ENCODE measurements at places on chromosomes 5 and 9.

DNA sequence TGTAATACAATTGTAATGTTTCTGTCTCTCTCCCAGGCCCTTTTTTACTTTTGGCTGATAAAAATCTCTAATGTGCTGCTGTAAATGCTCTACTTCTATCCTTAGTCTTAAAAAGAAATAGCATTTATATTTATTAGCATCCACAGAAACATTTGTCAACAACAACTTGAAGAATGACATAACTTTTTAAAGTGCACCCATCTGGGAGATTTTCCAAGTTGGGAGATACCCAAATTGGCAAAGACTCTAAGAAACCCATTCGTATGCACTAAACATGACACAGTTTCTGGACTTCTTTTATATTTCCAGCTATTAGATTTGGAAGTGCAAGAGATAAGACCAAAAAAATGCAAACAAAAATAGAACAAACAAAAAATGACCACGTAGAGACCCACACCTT is 2287.4 kb upstream of the WWC1 start:
- DNase-seq: no peak

DNA sequence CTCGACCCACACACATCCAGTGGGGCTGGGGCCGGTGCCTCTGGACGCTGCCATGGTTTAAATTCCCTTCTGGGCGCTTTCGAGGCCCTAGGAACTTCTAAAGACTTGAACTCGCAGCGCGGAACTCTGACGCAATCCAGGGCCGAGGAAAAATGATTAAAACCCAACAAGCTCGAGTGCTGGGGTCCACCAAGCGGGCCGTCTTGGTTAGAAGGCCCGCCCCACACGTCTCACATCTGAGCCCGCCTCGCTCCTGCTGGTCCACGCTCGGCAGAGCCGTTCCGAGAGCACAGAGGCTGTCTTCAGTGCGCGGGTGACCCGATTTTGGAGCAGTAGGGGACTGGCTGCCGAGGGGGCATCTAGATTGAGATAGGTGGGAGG is 1.5 kb downstream of the CRHBP start:
- no peak for DNase-seq

- no peak for DNase-seq
Measured at GRCh38 chr5:143188692-143189091, 214.8 kb downstream of the NR3C1 start.

DNA sequence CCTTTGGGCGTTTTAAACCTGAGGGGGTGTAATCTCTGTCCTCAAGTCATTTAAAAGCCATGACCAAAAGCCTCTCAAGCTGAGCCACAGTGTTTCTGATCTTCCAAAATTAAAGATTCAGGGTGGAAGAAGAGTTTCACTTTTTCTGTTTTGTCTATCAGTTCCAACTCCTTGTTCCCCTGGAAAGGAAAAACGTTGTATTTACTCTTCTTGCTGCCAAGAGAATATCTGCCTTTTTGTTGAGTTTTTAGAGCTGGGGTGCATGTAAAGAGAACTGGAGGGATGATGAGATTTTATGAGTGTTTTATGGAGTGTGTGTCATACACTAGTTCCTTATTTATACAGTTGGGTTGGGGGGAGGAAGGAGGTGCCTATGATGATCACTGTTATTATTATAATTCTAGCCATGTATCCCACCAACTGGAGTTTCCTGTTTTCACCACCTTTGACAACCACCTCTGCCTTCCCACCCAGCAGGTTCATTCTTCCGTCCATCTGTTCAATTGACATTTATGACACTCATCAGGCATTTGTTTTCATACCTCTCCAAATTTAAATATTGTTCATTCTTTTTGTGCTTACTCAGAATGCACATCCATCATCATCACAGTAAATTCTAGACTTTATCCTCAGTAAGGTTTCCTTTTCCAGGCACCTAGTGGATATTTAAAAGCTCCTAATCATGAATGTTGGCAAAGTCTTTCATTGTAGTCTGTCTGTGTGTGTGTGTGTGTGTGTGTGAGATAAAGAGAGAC is 97.9 kb upstream of the MPDZ start:
- DNase-seq: no peak

- DNase-seq: peak; percentile 13
Measured at GRCh38 chr5:54673523-54674225, 156.1 kb downstream of the SNX18 start.

GRCh38 chr5:131264451-131265099 is 722 bp downstream of the CDC42SE2 start:
- peak; percentile 48 for DNase-seq

DNA sequence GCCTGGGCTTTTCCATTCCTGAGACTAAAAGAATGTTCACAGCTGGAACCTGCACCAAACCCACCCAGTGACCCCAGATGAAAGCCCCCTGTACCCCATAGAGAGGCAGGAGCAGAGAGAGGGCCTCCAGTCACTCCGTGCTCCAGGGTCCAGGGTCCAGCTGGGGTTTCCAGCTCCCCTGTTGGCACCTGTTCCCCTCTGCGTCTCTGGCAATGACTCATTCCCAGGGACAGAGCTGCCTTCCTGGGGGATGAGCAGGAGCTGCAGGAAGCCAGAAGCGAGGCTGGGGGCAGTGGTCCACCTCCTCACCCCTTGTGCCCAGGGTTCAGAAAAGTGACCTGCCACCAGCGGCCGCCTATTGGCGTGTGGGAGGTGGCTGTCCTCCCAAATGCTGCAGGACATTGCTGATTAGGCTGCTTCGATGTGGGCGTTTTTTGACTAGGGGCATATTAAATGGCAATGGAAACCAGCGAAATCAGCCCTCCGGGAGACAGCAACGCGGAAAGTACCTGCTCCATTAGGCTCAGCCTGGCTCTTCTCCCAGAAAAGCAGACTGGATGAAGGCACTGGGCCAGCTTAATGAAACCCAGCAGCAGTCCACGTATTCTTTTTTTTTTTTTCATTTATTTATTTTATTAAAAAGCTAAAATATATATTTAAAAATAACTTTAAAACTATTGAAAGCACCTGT is 97.4 kb downstream of the DAP start:
- no peak for DNase-seq

DNA sequence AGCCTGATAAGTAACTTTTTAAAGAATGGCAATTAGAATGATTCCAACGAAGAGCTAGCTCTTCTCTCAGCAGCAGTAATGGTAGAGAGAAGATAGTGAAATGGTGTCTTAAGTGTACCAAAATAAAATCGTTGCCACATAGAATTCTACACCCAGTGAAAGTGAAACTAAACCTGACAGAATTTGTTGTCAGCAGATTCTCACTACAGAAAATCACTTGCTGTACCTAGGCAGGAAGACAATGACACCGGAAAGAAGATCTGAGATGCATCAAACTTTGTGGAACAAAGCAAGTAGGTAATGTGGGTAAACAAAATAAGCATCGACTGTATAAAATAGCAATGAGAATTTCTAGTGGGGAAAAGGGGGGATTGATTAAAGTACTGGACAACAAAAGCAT is 20.7 kb upstream of the EBF1 start:
- DNase-seq: no peak

DNA sequence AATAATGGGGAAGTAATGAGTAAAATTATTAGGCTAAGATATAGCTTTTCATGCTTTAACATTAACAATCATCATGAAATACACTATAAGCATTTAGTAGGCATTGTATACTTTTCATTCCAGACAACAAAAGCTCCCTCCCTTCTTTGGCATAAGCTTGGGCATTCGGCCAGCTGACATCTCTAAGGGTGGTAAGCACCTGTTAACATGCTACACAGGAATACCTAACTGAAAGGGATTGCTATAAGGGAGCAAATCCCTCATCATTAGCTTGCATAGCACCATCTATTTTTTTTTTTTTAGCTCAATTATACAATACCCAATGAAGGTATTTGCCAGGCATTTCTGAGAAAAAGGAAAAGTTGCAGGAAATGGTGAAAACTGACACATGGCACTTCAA is 16.6 kb downstream of the STRBP start:
- DNase-seq: no peak

DNA sequence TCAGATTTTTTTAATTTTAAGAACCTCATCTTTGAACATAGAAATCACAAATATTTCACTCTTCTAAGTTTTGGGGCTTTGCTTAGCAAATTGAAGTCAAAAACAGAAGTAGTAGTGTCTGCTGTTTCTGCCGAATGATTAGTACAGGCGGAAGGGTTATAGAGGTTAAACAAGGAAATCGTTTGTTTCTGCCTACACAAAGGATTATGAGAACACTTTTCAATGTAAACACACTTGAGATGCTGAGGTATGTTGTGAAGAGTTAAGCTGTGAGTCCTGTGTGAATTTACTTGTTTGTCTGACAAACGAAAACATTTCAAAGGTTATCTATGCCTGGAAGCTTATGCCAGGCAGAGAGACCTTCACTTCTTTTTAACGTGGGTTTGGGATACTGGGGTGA is 224.8 kb downstream of the CETN3 start:
- no peak for DNase-seq

DNA sequence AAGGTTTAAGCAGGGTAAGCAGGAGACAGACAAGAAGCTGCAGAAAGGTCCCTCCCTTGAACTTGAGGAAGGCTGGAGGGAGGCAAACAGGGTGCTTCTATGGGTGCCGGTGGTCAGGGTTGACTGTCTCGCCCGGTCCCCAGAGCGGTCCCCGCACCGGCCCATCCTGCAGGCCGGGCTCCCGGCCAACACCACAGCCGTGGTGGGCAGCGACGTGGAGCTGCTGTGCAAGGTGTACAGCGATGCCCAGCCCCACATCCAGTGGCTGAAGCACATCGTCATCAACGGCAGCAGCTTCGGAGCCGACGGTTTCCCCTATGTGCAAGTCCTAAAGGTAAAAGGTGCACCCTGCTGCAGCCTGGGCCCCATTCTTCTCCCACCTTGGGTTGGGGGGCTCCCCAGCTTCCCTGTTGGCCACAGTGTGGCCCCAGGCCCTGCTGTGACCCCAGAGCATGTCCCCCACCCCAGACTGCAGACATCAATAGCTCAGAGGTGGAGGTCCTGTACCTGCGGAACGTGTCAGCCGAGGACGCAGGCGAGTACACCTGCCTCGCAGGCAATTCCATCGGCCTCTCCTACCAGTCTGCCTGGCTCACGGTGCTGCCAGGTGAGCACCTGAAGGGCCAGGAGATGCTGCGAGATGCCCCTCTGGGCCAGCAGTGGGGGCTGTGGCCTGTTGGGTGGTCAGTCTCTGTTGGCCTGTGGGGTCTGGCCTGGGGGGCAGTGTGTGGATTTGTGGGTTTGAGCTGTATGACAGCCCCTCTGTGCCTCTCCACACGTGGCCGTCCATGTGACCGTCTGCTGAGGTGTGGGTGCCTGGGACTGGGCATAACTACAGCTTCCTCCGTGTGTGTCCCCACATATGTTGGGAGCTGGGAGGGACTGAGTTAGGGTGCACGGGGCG is 5.7 kb downstream of the FGFR4 start:
- DNase-seq: no peak

- no peak for DNase-seq
Measured at GRCh38 chr5:140637371-140638100, 1.7 kb upstream of the TMCO6 start.

- DNase-seq: no peak
Measured at GRCh38 chr9:134384811-134385479, 58.7 kb downstream of the RXRA start.

- no peak for DNase-seq
Measured at GRCh38 chr5:72494623-72495124, 12.5 kb downstream of the ZNF366 start.

DNA sequence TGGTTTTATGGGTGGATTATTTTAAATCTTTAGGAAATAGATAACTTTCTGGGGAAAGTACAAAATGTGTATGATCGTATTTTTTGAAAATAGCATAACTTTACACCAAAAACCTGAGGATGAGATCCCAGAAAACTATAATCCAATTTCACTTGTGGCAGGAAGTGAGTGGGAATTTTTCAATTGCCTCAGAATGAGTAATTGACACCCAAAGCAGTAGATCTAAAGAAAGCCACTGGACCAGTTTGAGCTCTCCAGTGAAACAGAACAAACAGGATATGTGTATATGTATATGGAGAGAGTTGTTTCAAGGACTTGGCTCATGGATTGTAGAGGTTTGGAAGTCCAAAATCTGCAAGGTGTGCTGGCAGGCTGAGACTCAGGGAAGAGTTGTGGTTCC is 109.2 kb upstream of the SHB start:
- DNase-seq: no peak

DNA sequence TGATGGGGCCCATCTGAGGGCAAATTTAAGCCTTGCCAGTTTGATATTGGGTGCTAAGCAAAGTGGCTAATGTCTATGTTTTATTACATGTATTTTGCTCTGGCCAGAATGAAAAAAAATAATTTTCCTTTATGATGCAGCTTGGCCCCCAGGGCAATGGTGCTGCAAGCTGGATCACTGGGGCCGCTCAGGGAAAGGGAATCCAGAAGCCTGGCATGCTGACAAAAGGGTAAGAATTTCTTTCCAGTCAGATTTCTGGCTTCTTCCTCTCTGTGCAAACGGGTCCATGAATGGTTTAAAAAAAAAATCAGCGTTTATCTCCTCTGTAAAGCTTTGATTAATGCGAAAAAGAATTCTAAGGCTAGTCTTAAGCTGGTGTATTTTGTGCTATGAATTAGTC is 138.4 kb downstream of the MAPKAP1 start:
- no peak for DNase-seq

DNA sequence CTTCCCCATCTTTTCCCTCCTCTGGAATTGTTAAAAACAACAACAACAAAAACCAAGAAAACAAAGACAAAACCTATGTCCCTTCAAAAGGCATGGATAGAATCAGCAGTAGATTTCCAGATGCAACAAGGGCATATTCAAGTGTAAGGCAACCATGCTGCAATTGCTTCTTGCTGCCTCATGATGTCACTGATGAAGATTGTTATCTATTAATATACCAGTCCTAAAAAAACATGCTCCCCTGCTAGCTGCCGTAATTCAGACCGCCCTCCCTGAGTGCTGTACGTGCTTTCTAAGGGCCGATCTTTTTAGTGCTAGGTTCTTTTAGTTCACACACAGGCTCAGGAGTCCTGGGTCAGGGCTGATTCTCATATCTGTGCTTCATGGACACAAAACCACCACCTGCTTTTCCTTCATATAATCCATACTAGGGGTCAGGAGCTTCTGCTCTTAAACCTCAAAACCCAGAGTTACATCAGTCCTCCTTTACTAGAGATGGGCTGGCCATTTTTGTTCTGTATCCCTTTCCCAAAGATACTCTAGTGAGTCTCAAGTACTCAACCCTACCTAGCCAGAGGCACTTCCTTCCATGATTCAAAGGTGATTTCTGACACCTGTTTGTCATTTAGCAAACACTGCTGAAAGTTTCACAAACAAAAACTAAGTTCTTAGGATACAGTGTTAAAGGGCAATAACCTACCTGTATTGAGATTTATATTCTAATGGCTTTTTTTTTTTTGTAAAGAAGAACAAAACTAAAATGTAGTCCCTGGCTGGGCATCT is 82.1 kb downstream of the GIN1 start:
- DNase-seq: no peak

GRCh38 chr9:1354086-1354485 is 303.9 kb downstream of the DMRT2 start:
- no peak for DNase-seq
